Activated CD4-positive, alpha-beta memory T cell treated with anti-CD3 and anti-CD28 coated beads for 36 hours (primary cell): ENCODE measurements at places on chromosomes 3 and 15. TPM values are rescaled to one million over a fixed set of nuclear protein-coding genes. Genes with fewer than 3 reads are reported as not detected.

The C2CD4A gene
- total RNA-seq, result 2.3 TPM

The ACKR2 gene
- 0.44 TPM for total RNA-seq

The AADACL2 gene
- total RNA-seq, result not detected

DNA sequence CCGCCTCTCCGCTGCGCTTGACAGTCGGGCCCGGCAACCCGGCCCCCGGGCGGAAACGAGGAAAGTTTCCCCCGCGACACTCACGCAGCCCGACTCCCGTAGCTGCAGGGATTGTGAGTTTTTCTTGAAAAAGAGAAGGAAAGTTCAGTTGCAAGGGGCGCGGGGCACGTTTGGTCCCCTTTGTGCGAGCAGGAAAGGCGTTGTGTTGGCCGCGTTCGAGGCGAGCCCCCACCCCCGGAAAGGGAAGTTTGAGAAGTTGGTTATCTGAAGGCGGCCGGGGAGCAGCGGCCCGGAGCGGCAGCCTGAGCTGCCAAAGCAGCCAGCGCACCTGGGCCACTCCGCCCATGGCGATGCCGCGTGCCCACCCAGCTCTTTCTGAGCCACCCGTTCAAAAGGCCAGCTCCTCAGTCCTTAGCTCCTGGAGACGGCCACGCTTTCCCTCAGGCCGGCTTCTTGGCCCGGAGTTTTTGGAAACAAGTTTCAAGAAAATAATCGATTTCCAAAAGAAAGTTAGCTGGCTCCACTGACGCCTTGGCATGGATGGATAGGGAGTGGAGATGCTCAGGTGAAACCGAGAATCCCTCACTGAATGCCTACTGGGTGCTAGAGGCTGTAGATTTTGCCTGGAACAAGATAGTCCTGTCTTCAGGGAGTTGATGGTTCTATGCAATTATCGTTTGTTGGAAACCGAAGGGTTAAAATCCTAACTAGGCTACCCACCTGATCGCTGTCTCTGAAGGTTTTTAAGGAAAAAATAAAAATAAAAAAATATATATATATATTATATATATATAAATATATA, 832 bp downstream of the TGFBR2 start:
- H3K27ac ChIP-seq, result peak overlapping the region; percentile 96
- DNase-seq, result peak; percentile 77
- H3K4me1 ChIP-seq, result peaks cover 60% of the 10 kb centered on the region

DNA sequence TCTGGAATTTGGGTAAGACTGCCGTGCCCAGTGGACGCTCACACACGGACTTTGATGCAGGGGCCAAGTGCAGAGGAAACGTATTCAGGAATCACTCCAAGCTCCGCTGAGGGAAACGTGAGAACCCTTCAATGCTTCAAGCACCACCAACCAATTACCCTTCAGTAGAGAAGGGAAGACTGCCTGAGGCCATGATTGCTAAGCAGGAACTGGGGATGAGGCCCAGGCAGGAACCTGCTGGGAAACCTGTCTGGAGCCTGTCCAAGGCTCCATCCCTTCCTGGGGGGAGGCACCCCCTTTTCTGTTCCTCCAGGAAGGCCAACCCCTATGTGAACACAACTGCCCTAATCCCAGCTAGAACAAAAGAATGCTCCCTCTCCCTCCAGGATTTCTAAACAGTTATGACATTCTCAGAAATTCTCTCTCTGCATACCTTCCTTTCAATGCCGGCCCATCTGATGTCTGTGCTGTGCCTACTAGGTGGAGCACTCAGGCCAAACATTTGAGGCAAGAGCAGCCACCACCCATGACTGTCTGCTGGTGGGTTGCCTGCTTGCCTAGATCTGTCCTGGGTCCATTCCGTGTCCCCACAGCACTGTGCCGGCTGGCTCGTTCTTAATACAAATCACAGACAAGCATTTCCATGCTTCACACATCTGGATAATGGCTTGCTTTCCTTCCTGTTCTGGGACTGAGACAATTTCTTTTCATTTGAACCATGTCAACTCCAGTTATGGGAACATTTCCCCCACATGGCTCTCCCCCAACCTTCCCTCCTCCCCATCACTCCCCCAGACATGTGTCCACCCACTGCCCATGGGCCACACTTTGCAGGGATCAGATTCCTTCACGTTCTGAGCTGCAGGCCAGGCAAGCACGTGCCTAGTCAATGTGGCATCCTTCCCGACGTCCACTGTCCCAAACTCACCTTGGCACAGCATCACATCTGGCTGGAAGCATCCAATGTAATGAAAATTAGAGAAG, 149.4 kb downstream of the ADAMTS17 start:
- no peaks in the 10 kb centered on the region for H3K4me1 ChIP-seq
- no peak overlapping the region for H3K27ac ChIP-seq
- peaks cover 3% of the 10 kb centered on the region for H3K36me3 ChIP-seq
- H3K27me3 ChIP-seq, result no peaks in the 10 kb centered on the region
- no peak overlapping the region for H3K4me3 ChIP-seq

DNA sequence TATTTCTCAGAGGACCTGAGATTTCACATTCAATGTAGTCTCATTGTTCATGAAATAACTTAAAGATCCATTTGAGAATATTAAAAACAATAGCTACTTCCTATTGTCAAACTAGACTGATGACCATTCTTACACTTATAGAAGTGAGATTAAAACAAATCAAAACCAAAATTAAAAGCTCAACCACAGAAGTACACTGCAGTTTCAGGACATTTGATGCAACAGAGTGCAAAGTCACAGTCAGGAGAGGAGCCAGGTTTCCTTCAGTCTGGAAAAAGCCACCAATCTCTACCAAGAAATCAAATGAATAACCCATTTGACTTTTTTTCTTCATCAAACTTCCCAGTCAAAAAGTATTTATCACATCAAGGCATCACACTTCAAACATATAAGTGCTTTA, 5.5 kb downstream of the CCPG1 start:
- DNase-seq, result no peak
- H3K27ac ChIP-seq, result peak overlapping the region; percentile 60
- H3K4me1 ChIP-seq, result peaks cover 41% of the 10 kb centered on the region
- H3K27me3 ChIP-seq, result no peaks in the 10 kb centered on the region
- H3K36me3 ChIP-seq, result peaks cover 14% of the 10 kb centered on the region

GRCh38 chr3:128991355-128991895, 2.5 kb downstream of the CFAP92 start:
- DNase-seq, result no peak
- no peak overlapping the region for H3K4me3 ChIP-seq
- no peaks in the 10 kb centered on the region for H3K36me3 ChIP-seq

GRCh38 chr3:141410846-141411245, 42.5 kb downstream of the ZBTB38 start:
- DNase-seq, result no peak
- H3K4me3 ChIP-seq, result peak overlapping the region; percentile 56
- peaks cover 92% of the 10 kb centered on the region for H3K4me1 ChIP-seq
- peak overlapping the region; percentile 92 for H3K27ac ChIP-seq
